ENCODE measurements at places on chromosomes 7 and 10.

DNA sequence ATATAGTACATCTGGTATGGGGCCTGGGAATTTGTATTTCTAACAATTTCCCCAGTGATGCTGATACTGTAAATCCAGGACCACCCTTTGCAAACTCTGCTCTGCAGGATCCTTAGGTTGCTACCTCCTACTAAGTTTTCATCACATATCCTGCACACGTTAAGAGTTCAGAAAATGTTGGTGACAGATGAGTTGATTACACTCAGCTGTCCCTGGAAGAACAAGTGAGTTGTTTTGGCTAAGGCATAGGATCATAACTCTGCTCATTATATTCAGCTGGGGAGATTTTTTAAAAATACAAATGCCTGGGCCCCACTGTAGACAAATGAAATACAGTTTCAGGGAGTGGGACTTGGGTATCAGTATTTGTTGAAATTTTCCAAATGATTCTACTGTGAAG lies 274.6 kb upstream of the HABP2 start:
- DNase-seq = no peak

DNA sequence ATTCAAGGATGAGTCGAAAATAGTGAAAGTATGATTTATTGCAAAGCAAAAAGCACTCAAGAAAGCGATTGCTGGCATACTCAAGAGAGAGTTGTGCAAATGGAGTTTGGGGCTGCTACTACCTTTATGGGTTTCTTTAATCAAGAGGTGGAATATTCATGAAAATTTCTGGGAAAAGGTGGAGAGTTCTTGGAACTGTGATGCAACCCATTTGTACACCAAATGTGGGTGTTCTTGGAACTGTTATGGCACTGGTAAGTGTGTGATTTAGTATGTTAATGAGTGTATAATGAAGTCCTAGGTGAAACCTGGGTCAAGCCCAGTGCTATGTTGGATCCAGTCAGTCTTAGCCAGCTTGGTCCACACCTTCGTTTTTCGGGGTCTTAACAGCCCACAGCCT lies 3.4 kb upstream of the VOPP1 start:
- peak; percentile 51 for DNase-seq

- no peak for DNase-seq
Observed at GRCh38 chr7:117006907-117007684, 53.8 kb downstream of the ST7 start.

GRCh38 chr7:138170959-138171703 lies 94.9 kb downstream of the AKR1D1 start:
- DNase-seq = no peak

DNA sequence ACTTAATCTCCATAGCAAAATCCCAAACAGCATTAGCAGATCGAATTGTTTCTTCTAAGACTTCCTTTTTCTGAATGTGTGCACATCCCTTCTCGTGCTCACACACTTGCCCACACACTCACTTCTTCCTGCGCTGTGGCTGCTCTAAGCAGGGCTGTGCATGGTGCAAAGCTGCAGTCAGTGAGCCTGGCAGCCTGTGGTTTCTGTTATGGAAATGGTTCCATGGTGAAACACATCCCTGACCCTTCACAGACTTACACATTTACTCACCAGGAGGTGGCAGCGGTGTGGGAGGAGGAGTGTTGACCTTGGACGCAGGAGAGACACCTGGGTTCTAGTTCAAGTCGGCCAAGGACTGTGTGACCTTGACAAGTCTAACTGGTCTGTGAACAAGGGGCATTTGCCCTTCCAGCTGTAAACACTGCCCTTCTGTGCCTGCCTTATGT lies 24.9 kb downstream of the MTURN start:
- DNase-seq = peak; percentile 13

GRCh38 chr10:101400585-101400984 lies 46.6 kb downstream of the BTRC start:
- no peak for DNase-seq

GRCh38 chr7:2970307-2970664 lies 73.4 kb downstream of the CARD11 start:
- no peak for DNase-seq

DNA sequence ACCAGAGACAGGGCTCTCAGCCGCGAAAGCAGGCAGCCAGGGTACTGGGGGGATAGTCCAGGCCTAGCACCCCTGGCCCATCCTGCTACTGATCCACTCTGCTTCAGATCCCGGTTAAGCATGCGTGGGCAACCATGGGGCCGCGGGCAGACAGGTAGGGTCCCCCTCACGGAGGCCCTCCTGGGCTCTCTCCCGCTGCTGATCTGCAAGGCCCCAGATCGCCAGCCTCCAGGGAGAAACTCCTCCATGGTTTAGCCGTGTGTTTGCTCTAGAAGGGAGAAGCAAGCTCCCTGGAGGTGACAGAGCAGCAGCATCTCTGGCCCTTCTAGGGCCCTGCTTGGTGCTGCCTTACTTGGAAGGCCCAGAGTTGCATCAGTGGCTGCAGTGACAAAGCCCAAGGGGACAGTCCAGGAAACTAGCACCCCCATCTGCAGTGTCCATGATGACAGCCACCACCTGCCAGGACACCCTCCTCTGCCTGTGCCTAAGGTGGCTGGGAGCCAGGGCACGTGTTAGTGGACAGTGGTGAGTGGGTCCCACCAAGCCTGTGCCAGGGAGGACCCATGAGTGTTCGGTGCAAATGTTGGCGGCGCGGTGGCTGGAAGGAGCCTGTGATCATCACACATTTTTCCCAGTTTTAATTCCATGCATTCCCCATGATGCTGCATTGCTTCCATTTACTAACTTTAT lies 29.2 kb downstream of the CALML5 start:
- no peak for DNase-seq

DNA sequence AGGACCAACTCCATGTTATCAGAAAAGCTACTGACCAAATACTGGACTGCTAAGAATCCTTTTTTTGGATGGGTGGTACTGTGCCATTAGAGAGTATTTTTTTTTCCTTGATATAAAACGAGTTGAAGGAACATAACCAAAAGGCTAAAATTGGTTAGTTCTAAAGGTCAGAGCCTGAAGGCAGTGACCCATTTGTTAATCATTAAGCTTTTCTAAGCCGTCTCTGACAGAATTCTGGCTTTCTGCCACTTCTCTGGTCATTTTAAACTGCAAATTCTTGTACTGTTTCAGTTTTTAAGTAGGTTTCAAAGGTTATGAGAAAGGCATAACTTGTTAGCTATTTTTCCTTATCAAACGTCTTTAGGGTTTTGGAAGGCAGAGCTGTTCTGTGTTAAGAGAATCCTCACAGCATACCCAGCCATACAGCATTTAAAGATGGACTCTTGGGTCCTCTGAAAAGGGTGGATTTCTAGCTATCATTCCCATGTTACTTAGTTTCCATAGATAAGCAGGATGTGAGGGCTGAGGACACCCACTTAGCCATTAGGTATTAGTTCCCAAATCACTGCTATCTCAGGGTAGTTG lies 196.8 kb downstream of the RNLS start:
- no peak for DNase-seq

GRCh38 chr10:71048971-71049615 lies 160.7 kb upstream of the PCBD1 start:
- no peak for DNase-seq

GRCh38 chr7:137978464-137979237 lies 23.2 kb downstream of the CREB3L2 start:
- DNase-seq = no peak

GRCh38 chr7:51238981-51239495 lies 77.6 kb downstream of the COBL start:
- DNase-seq = no peak

- no peak for DNase-seq
Observed at GRCh38 chr10:132960071-132960472, 17.7 kb upstream of the CFAP46 start.

GRCh38 chr7:135618510-135618909 lies 43.8 kb upstream of the STMP1 start:
- DNase-seq = no peak

DNA sequence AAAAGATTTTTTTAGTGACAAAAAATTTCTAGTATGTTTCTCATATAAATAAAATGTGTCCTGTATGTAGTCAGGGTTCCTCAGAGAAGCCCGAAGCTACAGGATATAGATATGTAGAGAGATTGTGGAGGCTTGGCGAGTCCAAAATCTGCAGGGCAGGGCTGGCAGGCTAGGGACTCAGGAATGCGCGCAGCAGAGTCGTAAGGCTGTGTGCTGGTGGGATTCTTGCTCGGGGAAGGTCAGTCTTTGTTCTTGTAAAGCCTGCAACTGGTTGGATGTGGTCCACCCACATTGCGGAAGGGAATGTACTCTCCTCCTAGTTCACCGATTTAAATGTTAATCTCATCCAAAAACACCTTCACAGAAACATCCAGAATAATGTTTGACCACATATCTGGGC lies 30.6 kb downstream of the LHPP start:
- no peak for DNase-seq

DNA sequence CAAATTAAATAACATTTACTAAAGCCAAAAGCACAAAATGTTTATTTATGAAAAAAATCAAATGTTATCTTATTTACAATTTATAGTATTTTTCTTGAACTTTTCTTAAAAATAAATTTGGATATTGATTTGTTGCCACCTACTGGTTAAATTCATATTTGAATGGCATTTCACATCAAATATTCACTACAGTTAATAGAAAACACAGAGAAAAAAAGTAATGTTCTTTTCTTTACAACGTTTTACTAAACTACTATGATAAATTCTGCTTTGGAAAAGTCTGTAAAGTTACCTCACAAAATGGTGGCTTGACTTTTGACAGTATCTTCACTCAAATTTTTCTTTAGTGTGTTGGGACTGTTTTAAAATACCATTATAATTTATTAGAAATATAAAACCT lies 52.7 kb downstream of the SRPK2 start:
- DNase-seq = no peak

- DNase-seq = no peak
Observed at GRCh38 chr10:71531485-71532446, 135.0 kb downstream of the CDH23 start.

- DNase-seq = no peak
Observed at GRCh38 chr10:112835944-112836451, 114.0 kb upstream of the TCF7L2 start.

- DNase-seq = no peak
Observed at GRCh38 chr10:12639996-12640944, 290.9 kb downstream of the CAMK1D start.

DNA sequence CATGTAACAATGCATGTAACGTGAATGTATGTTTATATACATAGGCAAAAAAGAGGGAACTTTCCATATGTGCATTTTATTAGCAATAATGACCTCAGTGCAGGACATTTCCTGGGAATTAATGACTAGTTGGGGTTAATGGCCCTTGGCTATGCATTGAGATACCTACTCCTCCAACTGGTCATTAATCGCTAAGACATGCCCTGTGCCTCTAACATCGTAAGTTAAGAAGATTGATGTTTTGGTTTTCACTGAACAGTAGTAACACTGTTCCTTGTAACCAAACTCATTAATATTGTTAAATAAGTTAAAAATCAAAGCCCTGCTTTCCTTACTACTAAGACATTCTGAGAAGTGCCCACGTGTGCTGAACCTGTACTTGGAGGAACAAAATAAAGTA lies 61.7 kb downstream of the SEMA3D start:
- DNase-seq = no peak

GRCh38 chr7:151455690-151456089 lies 15.7 kb upstream of the CRYGN start:
- DNase-seq = no peak

DNA sequence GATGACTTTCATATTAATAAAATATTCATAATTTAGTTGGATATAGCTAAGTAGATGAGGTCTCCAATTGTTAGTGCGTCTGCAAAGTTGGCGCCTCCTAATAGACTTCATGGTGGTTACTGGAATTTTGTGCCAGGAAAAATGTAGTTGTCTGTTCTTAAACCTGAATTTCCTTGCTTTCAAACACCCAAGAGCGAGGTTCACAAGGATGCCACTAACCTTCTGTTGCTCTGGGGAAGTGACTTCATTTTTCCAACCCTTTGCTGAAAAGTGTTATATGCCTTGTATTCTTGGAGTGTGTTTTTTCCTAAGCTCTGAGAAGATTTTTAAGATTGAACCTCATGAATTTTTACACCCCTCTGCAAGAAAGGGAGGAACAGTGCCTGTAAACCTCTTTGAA lies 98.9 kb upstream of the GLCCI1 start:
- no peak for DNase-seq

DNA sequence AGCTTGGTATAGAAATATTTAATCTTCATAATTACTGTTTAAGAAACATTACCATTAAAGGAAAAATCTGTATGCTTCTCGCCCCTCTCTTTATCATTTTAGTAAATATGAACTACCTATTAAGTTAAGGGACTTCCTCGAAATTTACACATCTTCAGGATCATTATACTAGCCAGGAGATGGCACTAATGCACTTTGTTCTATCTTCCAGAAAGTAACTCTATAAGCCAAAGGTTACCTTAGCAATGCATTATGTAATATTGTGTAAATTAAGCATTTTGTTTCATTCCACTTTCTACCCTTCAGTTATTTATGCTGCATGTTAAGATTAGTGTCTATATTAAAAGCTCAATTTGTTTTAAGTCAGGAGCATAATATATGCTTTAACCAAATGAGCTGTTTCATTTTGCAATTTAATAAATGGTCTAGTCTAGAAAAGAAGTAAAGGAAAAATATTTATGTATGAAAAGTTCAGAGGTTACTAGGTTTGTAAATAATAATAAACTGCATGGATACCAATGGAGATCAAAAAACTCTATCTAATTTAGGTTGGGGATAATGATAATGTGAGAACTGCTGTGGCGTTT lies 128.5 kb downstream of the ANKRD7 start:
- DNase-seq = no peak
